ENCODE measurements at places on chromosomes 6 and 20.

GRCh38 chr6:11113038-11113437, 1.5 kb upstream of the ERVFRD-1 start:
- no peak for DNase-seq

DNA sequence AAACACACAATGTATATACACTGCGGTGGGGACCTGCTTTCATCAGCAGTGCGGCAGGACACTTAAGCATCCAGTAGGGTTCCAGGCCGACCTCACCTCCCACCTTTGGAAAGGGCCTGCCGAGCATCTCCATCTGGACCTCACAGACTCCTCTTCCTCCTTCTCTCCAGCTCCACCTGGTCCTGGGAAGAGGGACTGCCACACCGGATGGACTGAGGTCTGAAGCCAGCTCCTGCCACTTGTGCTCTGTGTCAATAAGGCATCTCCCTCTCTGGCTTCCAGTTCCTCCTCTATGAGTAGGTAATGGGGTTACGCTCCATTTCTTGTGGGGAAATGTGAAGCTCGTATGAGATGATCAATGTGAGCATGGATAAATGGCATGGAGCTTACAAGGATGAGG, 19.1 kb upstream of the NNAT start:
- DNase-seq = no peak

DNA sequence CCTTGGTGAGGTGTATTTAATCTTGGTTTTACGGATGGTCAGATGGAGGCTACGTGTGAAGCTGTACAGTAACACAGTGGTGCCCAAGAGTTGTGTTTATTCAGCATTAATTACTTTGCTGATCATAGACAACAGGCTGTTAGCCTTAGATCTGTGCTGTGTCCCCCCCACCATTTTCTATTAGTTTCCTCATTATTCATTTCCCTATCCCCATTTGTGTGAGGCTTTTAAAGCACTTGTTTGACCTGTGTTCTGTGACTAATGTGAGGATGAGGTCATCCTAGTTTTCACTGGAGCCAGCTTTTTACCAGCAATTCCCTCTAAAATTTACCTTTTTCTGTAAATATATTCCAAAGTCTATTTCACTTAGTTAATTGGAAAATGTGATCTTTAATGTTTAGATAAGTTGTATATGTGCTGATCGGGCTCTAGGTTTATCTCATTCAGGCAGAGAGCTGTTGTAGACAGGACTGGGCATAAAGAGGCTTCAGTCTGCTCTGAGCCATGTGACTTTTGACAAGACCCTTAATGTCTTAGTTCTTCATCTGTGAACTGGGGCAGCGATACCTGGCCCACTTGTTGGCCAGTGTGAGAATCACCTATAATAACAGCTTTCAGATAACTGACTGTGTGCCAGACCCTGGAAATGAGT, 8.4 kb downstream of the MAPRE1 start:
- no peak for DNase-seq

DNA sequence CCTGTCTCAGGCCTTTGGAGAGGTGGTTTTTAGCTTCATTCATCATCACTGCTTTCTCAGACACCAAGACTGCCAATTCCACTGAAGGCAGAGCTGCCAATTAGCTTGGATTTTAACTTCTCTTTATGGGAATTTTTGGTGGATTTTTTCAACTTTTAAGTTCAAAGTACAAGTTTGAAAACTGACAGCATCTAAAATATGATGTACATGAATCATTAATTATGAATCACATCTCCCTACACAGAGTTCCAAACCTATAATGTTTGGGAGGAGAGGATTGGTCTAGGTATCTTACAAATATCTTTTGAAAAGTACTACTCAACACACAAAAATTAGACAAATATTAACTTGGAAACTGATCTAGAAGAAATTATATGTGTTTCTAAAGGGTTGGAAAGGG, 25.5 kb downstream of the CNKSR3 start:
- no peak for DNase-seq

DNA sequence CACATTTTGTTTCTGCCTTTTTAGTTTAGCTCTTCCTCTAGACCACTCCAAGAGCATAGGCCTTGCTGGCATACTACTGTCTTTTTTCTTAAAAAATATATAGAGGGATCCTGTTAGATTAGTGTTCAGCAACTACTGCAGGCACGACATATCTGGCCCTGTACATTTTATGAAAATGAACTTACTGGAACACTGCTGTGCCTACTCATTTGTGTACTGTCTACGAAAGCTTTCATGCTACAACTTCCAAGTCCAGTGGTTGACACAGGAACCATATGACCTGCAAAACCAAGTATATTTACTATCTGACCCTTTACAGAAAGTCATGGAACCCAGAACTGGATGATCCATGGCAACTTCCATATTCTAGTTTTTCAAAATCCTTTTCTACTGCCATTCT, 66.6 kb upstream of the SPTLC3 start:
- no peak for DNase-seq

DNA sequence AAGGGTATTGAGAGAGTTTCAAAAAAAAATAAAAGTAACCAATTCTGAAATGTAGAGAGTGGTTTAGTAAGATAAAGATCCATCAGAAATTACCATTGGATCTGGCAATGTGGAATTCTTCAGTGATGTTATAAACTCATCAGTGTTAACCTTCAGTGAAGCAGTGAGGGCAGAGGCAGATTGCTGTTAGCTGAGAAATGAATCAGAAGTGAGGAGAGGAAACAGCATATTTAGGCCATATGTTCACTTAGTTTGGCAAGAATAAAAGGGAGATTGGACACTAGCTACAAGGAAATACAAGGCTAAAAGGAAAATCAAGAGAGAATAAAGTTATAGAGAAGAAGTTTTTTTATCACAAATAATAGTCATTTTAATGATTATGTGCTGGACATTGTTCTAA, 9.6 kb downstream of the KCNQ5 start:
- no peak for DNase-seq

GRCh38 chr6:108903796-108904195, 55.6 kb downstream of the ARMC2 start:
- DNase-seq = no peak

- no peak for DNase-seq
Measured at GRCh38 chr6:110705543-110705942, 109.7 kb downstream of the CDK19 start.

- no peak for DNase-seq
Measured at GRCh38 chr6:142602972-142603371, 301.2 kb downstream of the ADGRG6 start.

DNA sequence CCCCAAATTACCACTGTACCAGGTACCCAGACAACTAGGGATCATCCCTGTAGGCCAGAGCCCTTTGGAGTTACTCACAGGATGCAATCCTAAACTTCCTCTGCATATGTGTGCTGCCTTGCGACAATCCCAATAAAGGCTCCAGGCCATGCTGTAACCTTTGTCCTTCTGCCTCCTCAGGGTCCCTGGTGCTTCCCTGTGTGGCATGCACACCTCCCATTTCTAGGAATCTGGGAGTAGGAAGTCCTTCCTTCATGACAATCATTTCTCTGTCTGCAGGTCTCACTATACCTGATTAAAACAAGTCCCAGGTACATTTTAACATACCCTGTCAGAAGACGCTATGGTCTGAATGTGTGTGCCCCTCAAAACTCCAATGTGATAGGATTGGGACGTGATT, 37.0 kb upstream of the MCUR1 start:
- no peak for DNase-seq

GRCh38 chr6:144411531-144412165, 126.5 kb downstream of the UTRN start:
- no peak for DNase-seq

- no peak for DNase-seq
Measured at GRCh38 chr6:7088076-7088742, 19.6 kb upstream of the RREB1 start.

DNA sequence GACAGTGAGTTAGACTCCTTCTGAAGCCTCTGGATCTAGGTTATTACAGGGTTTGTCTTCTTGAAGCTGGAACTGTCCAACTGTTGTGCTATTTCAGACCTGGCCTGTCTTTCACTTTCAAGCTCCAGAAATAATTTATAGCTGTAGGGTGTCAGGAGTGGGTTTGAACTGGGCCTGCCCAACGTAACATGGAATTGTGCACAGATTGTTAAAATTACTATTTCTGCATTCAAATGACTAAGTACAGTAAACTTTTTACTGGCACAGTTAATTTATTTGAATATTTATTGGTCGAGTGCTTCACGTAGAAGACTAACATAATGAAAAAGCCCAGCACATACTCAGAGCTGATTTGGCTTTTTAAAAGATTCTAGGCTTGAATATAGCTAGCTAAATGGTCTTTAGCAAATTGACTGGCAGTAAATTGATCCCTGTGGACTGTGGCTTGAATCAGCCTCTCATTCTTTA, 74.3 kb downstream of the ARID1B start:
- no peak for DNase-seq

- no peak for DNase-seq
Measured at GRCh38 chr6:20777801-20778200, 243.5 kb downstream of the CDKAL1 start.

GRCh38 chr6:122726649-122727048, 52.9 kb upstream of the FABP7 start:
- DNase-seq = no peak

GRCh38 chr20:51412951-51413481, 129.5 kb downstream of the NFATC2 start:
- no peak for DNase-seq

GRCh38 chr6:45076217-45076930, 251.8 kb upstream of the RUNX2 start:
- DNase-seq = peak; percentile 19

- DNase-seq = no peak
Measured at GRCh38 chr6:17305219-17306001, 24.2 kb downstream of the RBM24 start.

DNA sequence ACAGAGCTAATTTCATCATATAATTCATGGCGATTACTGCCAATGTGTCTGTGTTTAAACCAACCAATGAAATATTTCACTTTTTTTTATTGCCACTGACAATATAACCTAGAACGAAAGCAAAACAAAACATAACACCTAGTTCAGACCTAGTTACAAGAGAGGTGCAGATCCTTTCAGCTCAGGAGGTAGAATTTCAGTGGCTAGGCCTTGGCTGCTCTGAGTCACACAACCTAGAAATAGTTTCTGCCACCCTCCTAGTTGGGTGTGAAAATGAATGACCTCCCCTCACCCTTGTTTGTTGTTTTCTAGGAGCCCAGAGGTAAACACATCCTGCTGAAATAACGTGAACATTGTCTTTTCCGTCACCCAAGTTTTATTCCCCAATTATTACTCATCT, 356.3 kb downstream of the HTR1B start:
- DNase-seq = no peak

DNA sequence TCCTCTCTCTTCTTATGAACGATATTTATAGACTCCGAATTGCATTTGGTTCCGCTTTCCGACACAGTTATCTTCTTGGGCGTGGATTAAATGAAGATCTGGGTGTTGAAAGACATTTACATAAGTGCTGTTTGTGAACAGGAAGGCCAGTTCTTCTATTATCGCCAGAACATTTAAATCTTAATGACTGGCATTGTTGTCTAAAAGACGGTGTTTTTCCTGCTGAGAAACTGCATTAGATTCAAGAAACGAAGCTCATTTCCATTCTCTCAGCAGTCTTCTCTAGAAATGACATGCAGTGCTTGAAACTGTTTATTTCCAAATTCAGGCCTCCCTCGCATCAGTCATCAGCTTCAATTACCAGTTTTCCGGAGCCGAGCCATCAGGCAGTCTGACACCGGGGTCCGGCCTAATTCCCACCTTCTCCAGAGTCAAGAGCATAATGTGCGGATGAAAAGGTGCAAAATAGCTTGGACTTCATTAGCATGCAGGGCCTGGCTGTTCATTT, 16.0 kb downstream of the LINC00237 start:
- DNase-seq = no peak

DNA sequence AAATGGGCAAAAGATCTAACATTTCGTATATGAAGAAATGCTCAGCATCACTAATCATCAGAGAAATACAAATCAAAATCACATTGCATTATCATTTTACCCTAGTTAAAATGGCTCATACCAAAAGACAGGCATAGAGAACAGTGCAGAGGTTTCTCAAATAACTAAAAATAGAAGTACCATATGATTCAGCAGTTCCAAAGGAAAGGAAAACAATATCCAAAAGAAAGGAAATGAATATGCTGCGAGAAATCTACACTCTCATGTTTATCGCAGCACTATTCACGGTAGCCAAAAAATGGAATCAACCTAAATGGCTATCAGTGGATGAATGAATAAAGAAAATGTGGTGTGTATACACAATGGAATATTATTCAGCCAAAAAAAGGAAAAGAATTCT, 63.5 kb downstream of the VTA1 start:
- no peak for DNase-seq

- no peak for DNase-seq
Measured at GRCh38 chr6:141551318-141551717, 581.4 kb upstream of the GJE1 start.

GRCh38 chr6:43220439-43220951, 8.8 kb downstream of the DNPH1 start:
- DNase-seq = no peak

DNA sequence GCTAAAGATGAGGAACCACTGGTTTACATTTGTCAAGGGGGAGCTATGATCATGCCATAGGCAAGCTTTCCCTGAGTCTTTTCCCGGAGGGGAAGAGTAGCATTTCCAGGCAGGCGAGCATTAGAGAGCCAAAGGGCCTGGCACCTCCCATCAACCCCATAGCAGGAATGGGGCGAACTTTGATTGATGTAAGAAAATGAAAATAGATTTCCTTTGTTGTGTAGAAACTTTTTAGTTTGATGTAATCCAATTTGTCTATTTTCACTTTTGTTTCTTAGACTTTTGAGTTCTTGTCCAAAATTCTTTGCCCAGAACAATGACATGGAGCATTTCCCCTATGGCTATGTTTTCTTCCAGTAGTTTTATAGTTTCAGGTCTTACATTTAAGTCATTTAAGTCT, 85.2 kb downstream of the CDH26 start:
- DNase-seq = no peak

- DNase-seq = no peak
Measured at GRCh38 chr20:37901240-37901639, 1.7 kb upstream of the VSTM2L start.

- DNase-seq = no peak
Measured at GRCh38 chr6:106702046-106702445, 72.7 kb downstream of the QRSL1 start.

DNA sequence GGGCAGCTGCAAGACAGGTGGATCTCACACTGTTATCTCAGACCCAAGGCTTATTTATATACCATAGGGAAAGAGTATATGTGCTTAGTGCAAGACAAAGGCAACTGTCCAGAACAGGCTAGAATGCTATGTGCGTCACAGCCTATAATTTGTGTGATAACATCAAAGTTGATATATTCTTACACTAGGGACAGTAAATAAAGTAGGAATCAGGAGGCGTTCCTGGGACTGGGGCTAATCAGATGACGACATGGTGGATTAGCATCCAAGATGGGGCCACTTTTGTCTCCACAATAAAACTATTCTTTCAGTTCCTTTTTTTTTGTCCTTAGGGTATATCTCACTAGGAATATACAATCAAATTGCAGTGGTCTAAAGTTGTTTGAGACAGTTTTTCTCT, 54.9 kb upstream of the IER3 start:
- DNase-seq = no peak

DNA sequence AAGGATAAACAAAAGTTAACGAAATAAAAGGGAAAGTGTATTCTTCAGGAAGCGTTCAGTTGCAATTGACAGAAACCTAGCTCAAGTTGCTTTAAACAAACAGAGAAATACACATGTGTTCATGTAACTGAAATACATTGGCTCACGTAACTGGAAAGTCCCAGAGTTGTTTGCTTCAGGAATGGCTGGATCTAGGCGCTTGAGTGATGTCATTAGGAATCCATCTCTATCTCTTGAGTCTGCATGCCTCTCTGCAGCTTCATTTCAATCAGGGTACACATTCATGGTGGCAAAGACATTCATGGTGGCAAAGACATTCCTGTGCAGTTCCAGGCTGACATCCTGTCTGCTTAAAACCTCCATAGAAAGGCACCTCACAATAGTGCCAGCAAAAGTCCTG, 45.4 kb upstream of the EYA2 start:
- DNase-seq = no peak
